ENCODE measurements at places on chromosomes 1 and 21. TPM values are rescaled to one million over a fixed set of nuclear protein-coding genes. Genes with fewer than 3 reads are reported as not detected.

HYI gene
- total RNA-seq, result 57.7 TPM

DNA sequence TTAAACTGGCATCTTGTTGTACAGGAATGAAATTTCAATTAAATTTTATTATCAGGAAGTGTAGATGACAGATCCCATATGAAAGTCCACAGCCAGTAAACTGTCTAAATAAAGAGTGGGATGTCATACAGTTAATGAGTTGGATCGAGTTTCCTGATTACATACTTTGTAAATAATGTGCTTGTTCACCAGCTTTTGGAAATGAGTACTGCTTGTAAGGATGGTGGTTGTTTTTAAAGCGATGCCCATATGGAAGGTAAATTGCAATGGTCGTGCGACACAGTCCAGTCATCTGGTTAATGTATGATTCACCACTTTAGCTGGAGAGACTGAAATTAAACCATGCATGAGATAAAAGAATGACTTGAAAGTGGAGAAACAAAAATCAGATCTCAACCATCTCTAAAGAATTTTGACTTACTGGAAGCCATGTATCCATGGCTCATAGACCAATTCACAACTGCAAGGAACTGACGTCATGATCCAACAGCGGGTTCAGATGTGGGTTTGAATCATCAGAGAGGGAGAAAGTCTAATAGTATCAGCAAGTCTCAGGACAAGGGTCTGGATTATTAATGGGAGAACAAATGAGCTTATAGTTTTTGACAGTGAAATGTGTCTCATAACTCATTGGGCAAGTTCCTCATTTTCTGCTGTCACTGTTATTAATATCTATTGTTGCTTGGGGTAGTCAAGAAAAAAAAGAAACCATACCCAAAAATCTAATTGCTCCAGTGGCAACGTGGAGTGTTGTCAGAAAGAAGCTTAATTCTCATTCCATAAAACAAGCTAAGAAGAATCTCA lies 49.0 kb downstream of the MAP10 start:
- DNase-seq, result no peak

GRCh38 chr1:232890340-232890943 lies 60.0 kb upstream of the NTPCR start:
- DNase-seq, result no peak

- DNase-seq, result no peak
Observed at GRCh38 chr21:41727784-41728763, 38.8 kb downstream of the RIPK4 start.

DNA sequence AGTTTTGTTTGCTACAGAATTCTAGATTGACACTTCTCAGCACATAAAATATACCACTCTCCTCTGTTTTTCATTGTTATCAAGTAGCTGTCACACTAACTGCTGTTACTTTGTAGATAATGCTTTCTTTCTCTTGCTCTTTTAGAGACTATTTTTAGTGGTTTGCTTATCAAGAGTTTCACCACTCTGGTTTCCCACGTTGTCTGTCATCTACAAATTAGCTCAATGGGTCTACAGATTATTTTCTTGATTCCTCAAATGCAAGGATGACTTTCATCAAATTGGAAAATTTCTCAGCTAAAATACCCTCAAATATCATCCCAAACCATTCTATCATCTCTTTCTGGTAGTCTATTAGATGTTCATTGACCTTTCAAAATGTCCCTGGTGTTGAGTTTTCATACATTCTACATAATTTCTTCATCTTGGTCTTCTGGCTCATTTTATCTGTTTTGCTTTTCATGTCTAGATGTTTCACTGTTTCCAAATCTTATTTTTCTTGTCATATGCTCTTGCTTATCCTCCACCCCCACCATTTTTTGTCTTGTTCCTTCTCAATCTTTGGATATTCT lies 122.5 kb downstream of the TRIM33 start:
- DNase-seq, result no peak

DNA sequence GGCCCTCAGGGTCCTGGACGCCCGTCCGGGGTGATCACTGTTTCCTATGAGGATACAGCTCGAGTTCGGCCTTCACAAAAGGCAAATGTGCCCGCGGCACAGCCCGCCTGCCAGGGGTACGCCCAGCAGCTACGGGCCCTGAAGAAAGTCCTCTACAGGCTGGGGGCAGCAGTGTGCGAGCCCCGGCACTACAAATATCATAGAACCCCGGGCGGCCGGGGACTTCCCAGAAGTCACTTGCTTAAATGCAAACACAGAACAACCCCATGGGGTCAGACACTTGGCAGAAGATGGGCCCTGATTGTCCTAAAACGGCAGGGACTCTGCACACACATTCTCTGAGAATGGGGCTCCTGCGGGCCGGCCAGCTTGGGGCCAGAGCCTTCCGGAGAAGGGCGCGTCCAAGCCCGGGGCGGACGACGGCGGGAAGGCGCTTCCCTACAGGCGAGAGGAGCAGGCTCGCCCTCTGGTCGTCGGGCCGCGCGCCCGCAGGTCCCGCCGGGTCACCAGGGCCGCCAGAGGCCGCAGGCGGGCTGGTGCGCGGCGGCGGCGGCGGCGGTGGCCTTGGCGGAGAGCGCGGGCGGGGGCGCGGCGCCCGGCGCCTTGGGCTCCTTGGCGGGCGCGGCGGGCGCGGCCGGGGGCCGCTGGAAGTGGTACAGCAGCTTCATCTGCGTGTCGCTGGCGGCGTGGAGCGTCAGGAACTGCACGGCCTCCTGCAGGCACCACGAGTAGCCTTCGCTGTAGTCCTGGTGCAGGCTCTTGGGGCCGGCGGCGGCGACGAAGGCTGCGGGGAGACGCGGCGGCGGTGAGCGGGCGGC lies 888 bp downstream of the HES5 start:
- no peak for DNase-seq
